ENCODE measurements at places on chromosomes 1 and 21. TPM values are rescaled to one million over a fixed set of nuclear protein-coding genes. Genes with fewer than 3 reads are reported as not detected.
A peak's percentile ranks its signal among the peaks of the same experiment; 100 is the strongest.

Gene ERICH3
- 16.0 TPM for polyA plus RNA-seq

Gene LEFTY1
- polyA plus RNA-seq = 2.5 TPM

Gene SMYD2
- polyA plus RNA-seq = 55.2 TPM

Gene PSRC1
- polyA plus RNA-seq = 37.1 TPM

Gene MMEL1
- polyA plus RNA-seq = 2.3 TPM

Gene EXTL1
- polyA plus RNA-seq = 12.9 TPM

DNA sequence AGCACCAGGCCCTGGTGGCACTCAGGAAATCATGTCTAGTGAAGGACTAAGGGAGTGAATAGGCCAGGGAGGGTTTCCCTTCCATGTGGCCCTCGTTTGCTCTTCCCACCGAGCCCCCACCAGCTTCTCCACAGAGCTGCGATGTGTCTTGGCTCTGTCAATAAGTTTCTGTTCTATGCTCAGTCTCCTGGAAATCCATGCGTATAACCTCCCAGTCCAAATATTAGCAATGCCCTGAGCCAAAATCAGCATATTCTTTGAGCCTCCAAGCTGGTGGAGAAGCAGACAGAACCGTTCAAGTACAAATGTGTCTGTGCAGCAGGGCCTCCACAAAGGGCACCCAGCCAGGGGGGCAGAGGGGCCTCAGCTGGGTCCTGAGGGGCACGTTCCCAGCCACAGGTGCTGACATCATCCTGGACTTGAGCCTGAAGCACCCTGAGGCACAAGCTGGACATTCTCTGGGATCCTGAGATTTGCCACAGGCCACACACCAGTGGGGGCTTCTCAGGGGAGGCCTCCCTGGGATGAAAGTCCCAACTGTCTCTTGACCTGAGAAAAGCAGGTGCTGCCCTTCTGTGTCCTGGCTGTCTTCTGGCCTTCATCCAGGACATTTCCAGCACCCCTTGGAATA, 350.5 kb upstream of the VAMP3 start:
- H3K36me3 ChIP-seq = peaks cover 3% of the 10 kb centered on the region
- DNase-seq = no peak
- H3K27ac ChIP-seq = no peak overlapping the region
- no peak overlapping the region for H3K4me3 ChIP-seq
- peaks cover 4% of the 10 kb centered on the region for H3K4me1 ChIP-seq
- no peaks in the 10 kb centered on the region for H3K27me3 ChIP-seq

- peak overlapping the region; percentile 83 for H3K27ac ChIP-seq
- no peaks in the 10 kb centered on the region for H3K27me3 ChIP-seq
These were observed 121.7 kb downstream of the DHRS3 start for GRCh38 chr1:12496154-12496961.

DNA sequence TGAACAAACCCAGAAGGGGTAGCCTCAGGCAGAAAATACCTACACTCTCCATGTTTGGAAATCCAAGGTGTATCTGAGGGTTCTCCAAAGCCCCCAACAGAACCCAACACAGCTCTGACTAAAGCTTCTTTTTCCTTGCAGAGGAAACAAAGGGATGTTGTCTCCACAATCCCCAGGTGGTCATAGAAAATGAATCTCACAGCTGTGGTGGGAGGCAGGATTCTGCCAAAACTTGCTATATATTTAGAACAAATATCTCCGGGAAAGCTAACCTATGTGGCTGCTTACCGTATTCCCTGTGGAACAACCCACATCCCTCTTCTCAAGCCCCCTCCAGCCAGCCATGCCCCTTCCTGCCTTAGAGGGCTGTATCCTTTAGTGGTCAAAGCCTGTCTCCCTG, 406.1 kb downstream of the PRDM2 start:
- H3K27me3 ChIP-seq = no peaks in the 10 kb centered on the region
- no peaks in the 10 kb centered on the region for H3K36me3 ChIP-seq
- H3K4me1 ChIP-seq = no peaks in the 10 kb centered on the region
- H3K4me3 ChIP-seq = no peak overlapping the region
- no peak for DNase-seq

- H3K27me3 ChIP-seq = no peaks in the 10 kb centered on the region
- H3K27ac ChIP-seq = no peak overlapping the region
- H3K4me1 ChIP-seq = no peaks in the 10 kb centered on the region
- no peaks in the 10 kb centered on the region for H3K36me3 ChIP-seq
These were observed 436.8 kb upstream of the NR5A2 start for GRCh38 chr1:199590708-199591107.

- H3K27me3 ChIP-seq = no peaks in the 10 kb centered on the region
- peaks cover 16% of the 10 kb centered on the region for H3K4me1 ChIP-seq
- H3K36me3 ChIP-seq = no peaks in the 10 kb centered on the region
These were observed 51.8 kb downstream of the POU2F1 start for GRCh38 chr1:167272369-167272957.

- H3K4me3 ChIP-seq = no peak overlapping the region
These were observed 32.9 kb upstream of the DOCK7 start for GRCh38 chr1:62720946-62721554.

- no peak overlapping the region for H3K4me3 ChIP-seq
- H3K4me1 ChIP-seq = peaks cover 75% of the 10 kb centered on the region
- no peak for DNase-seq
These were observed 50.3 kb downstream of the SLX9 start for GRCh38 chr21:44989943-44990780.

GRCh38 chr1:10724052-10724494, 72.4 kb downstream of the CASZ1 start:
- no peak overlapping the region for H3K27ac ChIP-seq
- H3K36me3 ChIP-seq = peaks cover 3% of the 10 kb centered on the region
- no peak overlapping the region for H3K4me3 ChIP-seq
- no peak for DNase-seq
- peaks cover 91% of the 10 kb centered on the region for H3K27me3 ChIP-seq

- H3K27me3 ChIP-seq = peaks cover 6% of the 10 kb centered on the region
- H3K36me3 ChIP-seq = peaks cover 5% of the 10 kb centered on the region
- H3K27ac ChIP-seq = no peak overlapping the region
- DNase-seq = peak; percentile 24
- H3K4me1 ChIP-seq = peaks cover 3% of the 10 kb centered on the region
- H3K4me3 ChIP-seq = peak overlapping the region; percentile 42
These were observed 1.0 kb upstream of the DIRAS3 start for GRCh38 chr1:68051475-68051874.

DNA sequence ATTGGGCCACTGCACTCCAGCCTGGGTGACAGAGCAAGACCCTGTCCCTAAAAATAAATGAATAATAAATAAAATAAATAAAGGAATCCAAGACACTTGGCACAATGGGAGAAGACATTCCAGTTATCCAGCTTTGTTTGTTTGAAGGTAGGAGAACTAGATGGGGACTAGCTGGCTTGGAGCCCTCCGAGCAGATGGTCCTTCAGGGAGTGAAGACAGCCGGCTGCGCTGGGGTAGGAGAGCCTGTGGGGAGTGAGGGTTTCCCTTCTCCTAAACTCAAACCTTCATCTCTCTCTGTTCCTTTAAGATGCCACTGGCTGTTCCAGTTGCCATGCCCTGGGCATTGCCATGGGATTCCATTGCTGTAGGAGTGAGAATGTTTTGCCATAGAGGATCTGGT, 120.6 kb downstream of the NAV1 start:
- no peak overlapping the region for H3K4me3 ChIP-seq
- no peak for DNase-seq
- peaks cover 85% of the 10 kb centered on the region for H3K4me1 ChIP-seq
- H3K27me3 ChIP-seq = no peaks in the 10 kb centered on the region

DNA sequence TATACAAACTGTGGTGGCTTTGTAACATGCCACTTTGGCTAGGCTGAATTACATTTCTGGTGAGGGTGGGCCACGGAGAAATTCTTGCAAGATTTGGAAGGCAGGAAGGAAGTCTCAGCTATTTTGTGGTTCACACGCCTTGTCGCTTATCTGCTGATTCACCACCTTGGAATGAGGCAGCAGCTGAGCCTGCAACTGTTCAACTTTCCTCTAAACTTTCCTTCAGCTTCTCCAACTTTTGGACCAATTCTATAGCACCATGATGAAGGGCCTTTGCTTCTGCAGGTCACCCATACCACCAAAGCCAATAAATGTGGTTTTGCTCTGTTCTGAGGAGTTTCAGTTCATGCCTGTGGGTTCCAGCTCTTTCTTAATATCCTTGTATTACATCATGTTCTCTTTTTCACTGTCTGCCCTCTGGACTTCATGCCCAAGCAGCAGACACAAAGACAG, 337.6 kb upstream of the SNX7 start:
- no peaks in the 10 kb centered on the region for H3K27me3 ChIP-seq
- no peaks in the 10 kb centered on the region for H3K36me3 ChIP-seq
- H3K4me3 ChIP-seq = no peak overlapping the region

DNA sequence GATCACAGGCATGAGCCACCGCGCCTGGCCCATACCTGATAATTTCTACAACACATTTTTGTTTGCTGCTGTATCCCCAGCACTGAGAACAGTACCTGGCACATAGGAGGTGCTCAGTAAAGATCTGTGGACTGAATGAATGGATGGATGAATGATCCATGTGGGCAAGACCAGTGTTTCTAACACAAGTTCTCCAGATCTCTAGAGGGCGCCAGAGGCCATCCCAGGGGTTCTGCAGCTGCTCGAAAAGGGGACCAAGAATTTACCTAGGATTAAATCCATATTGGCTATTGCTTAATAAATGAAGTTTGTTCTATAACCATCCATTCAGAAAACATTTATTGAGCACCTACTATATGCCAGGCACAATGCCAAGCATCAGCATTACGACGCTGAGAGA, 167.7 kb downstream of the ACTL8 start:
- no peak overlapping the region for H3K27ac ChIP-seq
- DNase-seq = peak; percentile 77
- H3K36me3 ChIP-seq = no peaks in the 10 kb centered on the region
- no peak overlapping the region for H3K4me3 ChIP-seq
